ENCODE measurements at places on chromosomes 5 and 9. TPM values are rescaled to one million over a fixed set of nuclear protein-coding genes. Genes with fewer than 3 reads are reported as not detected.
A peak's percentile ranks its signal among the peaks of the same experiment; 100 is the strongest.

DNA sequence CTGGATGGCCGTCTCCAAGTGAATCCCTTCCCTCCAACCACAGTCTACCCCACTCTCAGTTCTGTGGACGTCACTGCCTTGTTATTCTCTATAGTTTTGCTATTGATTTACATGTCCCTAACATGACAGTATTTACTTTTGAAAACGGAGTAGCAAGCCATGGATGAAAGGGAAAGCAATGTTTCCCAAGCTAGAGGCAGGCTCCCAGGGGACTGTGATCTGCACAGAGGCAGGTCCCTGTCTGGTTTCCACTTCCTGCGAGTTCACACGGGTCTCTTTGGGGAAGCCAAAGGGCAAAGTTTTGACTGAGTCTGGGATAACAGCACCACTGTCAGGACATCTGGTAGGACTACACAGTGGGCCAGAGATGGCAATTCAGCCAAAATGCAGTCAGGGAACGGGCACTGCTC lies 12.7 kb downstream of the C9orf153 start:
- no peak for DNase-seq

- no peak for DNase-seq
These were observed 84.3 kb upstream of the BRINP1 start for GRCh38 chr9:119453490-119453911.

GRCh38 chr5:33043343-33043997 lies 332.3 kb downstream of the NPR3 start:
- no peak for DNase-seq

GRCh38 chr5:52802272-52802973 lies 14.7 kb downstream of the ITGA1 start:
- no peak for DNase-seq

PRR16 gene
- polyA plus RNA-seq = 14.6 TPM

GRCh38 chr9:71929791-71930440 lies 18.5 kb downstream of the C9orf85 start:
- no peak for DNase-seq

DNA sequence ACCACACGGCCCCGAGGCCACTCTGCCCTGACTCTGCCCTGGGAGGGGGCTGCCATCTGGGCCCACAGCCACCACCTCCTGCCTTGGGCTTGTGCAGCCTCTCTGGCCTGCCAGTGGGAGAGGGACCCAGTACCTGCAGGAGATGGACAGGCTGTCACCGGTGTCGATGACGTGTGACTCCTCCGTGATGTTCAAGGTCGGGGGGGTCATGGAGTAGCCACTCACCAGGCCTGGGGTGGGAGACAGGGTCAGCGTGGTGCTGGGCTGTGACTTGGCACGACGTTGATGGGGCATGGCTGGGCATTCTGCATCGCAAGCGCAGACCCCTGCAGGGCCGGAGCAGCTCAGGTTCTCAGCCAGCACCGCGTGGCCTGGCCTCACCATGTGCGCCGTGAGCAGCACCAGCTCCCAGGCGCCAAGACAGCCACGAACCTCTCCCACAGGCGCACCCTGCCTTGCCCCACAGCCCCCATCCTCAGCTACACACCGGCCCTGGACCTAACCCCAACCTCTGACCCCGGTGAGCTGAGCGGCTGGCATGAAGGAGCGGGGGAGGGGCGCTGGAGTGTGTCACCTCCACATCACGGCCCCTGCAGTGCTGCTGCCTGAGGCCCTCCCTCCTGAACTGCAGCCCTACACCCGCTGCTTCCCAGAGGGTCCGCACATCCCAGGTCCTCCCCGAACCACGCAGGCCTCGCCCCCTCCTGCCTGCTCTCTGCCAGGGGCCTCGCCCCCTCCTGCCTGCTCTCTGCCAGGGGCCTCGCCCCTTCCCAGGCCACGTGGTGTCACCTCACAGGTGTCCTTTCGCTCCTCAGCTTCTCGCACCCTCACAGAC lies 17.6 kb downstream of the FLT4 start:
- no peak for DNase-seq

- DNase-seq = peak; percentile 8
These were observed 36.7 kb downstream of the CDK7 start for GRCh38 chr5:69271376-69271775.

DNA sequence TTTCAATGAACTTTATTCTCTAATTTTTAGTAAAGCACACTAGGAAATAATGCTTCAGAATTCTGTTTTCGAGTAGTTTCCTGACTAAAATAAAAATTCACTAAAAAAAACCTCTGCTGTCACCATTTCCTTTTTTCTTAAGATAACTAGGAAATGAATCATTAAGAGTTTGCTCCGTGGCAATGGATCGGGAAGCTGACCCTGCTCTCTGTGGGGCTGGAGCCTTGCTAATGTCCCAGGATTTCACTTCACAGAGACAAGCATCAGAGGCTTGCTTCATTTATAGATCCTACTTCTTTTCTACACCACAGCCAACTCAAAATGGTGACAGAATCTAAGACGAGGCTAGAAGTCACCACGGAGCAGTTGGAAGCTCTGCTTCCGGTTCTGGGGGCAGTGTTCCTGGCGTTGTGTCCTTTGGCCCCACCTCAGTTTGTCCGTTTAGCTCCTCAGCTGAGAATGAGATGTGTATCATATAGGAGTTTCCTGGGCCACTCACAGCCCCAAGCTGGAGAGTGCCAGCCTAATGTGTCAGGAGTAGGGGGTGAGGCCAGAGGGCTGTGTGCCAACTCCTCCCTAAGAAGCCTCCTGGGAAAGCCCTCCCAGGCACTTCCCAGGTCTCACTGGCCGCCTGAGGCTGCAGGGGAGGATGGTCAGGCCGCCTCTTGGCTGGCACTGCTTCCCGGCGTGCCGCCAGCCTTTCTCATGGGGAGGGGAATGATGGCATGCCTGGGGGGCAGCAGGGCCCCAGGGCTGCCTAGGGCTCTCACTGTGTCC lies 19.6 kb downstream of the TENT4A start:
- no peak for DNase-seq

GRCh38 chr5:128274441-128274840 lies 190.9 kb downstream of the SLC12A2 start:
- no peak for DNase-seq

- DNase-seq = no peak
These were observed 106.1 kb upstream of the CDH9 start for GRCh38 chr5:27144456-27144855.

All from muscle of arm (tissue), 14 donors.